Left lobe of liver (tissue), 2 donors: ENCODE measurements at places on chromosomes 11 and 22.

- DNase-seq, result no peak
Observed at GRCh38 chr11:72141066-72141465, 5.5 kb downstream of the FOLR3 start.

DNA sequence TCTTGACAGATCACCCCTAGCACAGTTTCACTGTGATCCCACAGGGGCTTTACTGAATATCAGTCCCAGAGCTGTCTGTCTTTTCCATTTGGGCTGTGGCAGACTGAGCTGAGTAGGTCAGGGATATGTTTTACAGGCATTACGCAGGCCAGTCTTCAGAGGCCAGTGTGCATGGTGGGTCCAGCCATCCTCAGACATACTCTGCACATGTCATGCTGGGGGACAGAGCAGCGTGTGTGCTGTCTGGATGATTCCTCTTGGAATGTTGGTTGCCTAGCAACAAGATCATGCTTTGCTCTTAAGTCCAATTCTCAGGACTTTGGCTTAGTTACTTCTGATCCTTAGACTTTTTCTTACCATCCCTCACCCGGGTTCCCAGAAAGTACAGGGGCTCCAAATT is 736.5 kb downstream of the DLG2 start:
- DNase-seq, result no peak

DNA sequence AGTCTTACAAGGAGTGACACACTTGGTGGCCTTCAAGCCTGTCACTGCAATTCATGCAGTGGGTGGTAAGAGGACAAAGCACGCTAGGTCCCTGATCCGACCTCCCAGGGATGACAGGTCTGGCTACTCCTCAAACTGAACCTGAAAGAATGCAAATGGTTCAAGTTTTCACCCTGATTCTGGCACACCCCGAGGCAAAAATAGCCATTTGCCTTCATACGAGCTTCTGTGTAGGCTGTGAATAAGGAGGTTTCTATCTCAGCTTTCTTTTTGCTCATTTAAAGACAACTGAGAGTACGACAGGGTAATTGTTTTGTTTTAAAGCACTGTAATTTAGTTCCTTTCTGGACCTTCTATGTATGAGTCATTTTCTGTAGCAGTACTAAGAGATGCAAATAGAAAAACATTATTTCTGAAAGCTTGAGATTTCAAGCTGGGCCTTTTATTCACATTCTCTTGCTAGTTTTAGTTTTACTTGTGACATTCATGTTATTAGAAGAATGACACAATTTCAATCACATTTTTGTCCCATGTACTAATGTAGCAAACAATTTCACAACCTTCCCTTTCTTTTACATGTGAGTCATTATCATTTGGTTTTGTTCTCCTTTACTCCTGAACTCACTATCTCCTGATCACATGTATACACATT is 56.6 kb upstream of the FDX1 start:
- no peak for DNase-seq

DNA sequence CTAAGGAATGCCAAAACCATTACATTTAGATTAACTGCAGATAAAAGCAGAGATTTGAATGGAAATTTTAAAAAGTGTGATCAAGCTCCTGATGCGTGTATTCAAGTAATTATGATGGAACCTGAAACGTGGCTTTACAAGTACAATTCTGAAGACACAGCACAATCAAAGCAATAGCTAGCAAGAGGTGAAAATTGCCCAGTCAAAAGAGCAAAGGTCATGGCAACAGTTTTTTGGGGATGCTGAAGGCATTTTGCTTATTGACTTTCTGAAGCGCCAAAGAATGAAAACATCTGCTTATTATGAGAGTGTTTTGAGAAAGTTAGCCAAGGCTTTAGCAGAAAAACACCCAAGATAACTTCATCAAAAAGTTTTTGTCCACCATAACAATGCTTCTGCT is 389.6 kb upstream of the TENM4 start:
- DNase-seq, result no peak

- no peak for DNase-seq
Observed at GRCh38 chr11:100851147-100851546, 164.1 kb downstream of the ARHGAP42 start.
